Natural killer cell (primary cell): ENCODE measurements at places on chromosomes 2 and 18.

DNA sequence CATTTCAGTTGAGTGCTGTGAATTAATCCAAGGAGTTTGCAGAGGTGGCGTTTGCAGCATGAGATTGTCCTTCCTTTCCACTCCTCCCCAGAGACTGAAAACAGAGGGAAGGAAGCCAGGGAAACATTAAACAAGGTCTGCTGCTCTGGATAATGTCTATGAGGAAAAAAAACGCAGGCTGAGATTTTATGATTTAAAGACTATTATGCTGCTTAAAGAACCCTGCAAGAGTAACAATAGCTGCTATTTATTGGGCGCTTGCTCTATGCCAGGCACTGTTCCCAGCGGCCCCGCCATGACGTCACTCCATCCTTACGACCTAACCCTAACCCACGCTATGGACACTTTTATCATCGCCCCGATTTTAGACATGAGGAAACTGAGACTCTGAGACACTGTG, 222.4 kb downstream of the BCL2 start:
- peaks cover 44% of the 10 kb centered on the region for H3K4me1 ChIP-seq
- no peak overlapping the region for H3K27ac ChIP-seq
- DNase-seq = no peak
- no peak overlapping the region for H3K4me3 ChIP-seq
- no peaks in the 10 kb centered on the region for H3K27me3 ChIP-seq

DNA sequence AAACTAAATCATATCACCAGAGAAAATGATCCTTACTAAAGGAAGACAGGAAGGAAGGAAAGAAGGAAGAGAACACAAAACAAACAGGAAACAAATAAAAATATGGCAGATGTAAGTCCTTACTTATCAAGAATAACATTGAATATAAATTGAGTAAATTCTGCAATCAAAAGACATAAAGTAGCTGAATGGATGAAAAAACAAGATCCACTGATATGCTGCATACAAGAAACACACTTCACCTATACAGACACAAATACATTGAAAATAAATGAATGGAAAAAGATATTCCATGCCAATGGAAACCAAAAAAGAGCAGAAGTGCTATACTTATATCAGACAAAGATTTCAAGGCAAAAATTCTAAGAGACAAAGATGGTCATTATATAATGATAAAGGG, 18.0 kb upstream of the SRD5A2 start:
- H3K27me3 ChIP-seq = no peaks in the 10 kb centered on the region
- H3K36me3 ChIP-seq = no peaks in the 10 kb centered on the region
- no peak overlapping the region for H3K4me3 ChIP-seq
- no peak for DNase-seq
- H3K4me1 ChIP-seq = no peaks in the 10 kb centered on the region
- H3K27ac ChIP-seq = no peak overlapping the region

GRCh38 chr2:220432645-220433044, 805.2 kb downstream of the SLC4A3 start:
- DNase-seq = no peak
- H3K4me1 ChIP-seq = no peaks in the 10 kb centered on the region
- no peaks in the 10 kb centered on the region for H3K36me3 ChIP-seq
- no peak overlapping the region for H3K27ac ChIP-seq

GRCh38 chr18:5538544-5538943, 5.3 kb downstream of the EPB41L3 start:
- no peak overlapping the region for H3K4me3 ChIP-seq
- no peaks in the 10 kb centered on the region for H3K36me3 ChIP-seq
- H3K27me3 ChIP-seq = no peaks in the 10 kb centered on the region
- no peak for DNase-seq

DNA sequence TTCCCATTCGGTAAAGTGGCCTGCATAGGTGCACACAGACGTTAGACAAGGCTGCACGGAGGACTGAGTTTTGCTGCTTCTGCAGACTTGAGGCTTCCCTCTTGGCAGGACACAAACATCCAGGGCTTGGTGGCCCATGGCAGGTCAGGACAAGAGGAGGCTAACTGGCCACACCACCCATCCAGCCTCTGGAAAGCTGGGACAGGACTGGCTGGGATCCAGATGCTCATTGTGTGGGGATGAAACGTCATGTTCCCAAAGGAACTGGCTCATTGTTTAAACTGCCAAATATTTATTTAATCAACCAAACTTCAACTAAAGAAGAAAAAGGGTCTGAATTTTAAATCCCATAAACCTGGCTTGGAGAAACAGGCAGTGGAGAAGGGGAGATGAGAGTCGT, 239.1 kb upstream of the EPAS1 start:
- H3K36me3 ChIP-seq = no peaks in the 10 kb centered on the region
- H3K4me1 ChIP-seq = no peaks in the 10 kb centered on the region
- no peak overlapping the region for H3K4me3 ChIP-seq
- H3K27me3 ChIP-seq = no peaks in the 10 kb centered on the region
- no peak overlapping the region for H3K27ac ChIP-seq

GRCh38 chr2:65156041-65156440, 26.1 kb upstream of the RAB1A start:
- no peak for DNase-seq
- no peaks in the 10 kb centered on the region for H3K36me3 ChIP-seq
- no peaks in the 10 kb centered on the region for H3K4me1 ChIP-seq
- H3K4me3 ChIP-seq = no peak overlapping the region
- H3K27ac ChIP-seq = no peak overlapping the region
- no peaks in the 10 kb centered on the region for H3K27me3 ChIP-seq

DNA sequence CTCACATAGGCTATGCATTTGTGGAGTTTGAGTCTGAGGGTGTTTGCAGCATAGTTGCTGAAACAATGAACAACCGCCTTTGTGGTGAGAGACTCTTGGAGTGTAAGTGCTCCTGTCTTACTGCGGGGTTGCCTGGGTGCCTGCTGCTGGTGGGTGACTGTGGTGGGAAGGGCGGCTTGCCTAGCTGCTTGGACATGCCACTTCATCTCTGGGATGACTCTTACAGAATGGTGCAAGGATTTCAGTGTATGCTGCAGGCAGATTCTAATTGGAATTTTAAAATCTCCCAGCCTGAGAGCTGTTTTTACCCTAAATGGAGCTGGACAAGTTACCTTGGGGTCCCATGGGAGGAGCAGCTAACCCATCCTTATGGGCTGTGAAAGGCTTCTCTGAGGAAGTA, 50.1 kb downstream of the CYP27C1 start:
- no peaks in the 10 kb centered on the region for H3K36me3 ChIP-seq
- no peak overlapping the region for H3K27ac ChIP-seq
- no peak overlapping the region for H3K4me3 ChIP-seq
- peaks cover 5% of the 10 kb centered on the region for H3K4me1 ChIP-seq

DNA sequence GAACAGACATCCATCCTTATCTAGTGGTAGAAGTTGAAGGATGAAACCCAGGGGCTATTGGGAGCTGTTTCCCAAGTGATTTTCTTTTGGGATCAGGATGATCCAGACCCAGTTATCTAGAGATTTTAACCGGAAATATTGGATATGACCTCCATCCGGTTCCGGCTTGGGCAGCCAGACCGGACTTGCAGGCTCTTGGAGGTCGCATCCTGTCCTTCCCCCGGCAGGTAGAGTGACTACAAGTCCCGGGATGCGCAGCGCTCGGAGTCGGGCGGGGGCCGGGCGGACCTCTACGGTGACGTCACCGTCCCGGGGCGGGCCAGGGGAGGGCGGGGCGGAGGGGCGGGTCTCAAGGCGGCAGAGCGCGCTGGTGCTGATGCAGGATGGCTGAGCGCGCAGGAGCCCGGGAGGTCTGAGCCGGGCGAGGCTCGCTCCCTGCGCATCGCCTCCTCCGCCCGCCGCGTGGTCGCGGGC, at the start of gene KIF5C:
Gene KIF5C (plus strand): TSS at position 360 of the 474 bp plus-strand sequence. CDS start 391 bp downstream, outside the sequence.
- H3K36me3 ChIP-seq = no peaks in the 10 kb centered on the region
- peaks cover 25% of the 10 kb centered on the region for H3K27me3 ChIP-seq
- peaks cover 22% of the 10 kb centered on the region for H3K4me1 ChIP-seq
- H3K27ac ChIP-seq = no peak within 1 kb of the TSS

DNA sequence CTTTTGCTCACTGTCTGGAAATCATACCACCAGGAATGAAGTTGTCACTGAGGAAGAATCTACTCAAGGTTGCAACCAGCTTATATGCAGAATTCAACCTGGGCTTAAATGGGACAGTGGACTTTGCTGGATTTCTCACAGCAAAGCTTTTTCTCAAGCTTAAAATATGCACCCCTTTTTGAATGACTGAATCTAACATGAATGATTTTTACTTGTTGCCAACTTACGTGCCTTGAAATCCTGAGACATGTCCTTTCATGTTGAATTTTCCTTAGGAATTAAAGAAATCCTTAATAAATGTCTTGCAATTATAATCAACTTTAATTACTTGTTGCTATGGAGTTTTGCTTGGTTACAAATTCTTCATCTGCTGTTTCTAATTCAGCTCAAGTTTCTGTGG, 57.4 kb downstream of the SPP2 start:
- no peaks in the 10 kb centered on the region for H3K27me3 ChIP-seq
- DNase-seq = no peak
- no peak overlapping the region for H3K4me3 ChIP-seq
- no peaks in the 10 kb centered on the region for H3K4me1 ChIP-seq

DNA sequence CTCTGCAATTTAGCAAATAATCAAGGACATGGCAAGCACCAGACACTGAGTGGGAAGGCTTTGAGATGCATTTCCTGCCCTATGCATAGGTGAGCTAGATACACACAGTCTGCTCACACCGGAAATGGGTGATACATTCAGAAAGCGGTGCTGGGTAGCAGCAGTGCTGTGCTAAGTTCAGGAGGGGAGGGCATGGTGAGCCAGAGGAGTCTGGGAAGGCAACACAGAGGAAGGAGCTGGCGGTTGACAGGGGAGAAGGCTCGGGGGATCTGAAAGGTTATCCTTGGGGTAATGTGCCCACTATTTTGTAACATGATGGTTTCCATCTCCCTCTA, 57.4 kb upstream of the EPAS1 start:
- H3K4me1 ChIP-seq = peaks cover 10% of the 10 kb centered on the region
- H3K27me3 ChIP-seq = no peaks in the 10 kb centered on the region
- H3K4me3 ChIP-seq = no peak overlapping the region
- H3K36me3 ChIP-seq = no peaks in the 10 kb centered on the region

DNA sequence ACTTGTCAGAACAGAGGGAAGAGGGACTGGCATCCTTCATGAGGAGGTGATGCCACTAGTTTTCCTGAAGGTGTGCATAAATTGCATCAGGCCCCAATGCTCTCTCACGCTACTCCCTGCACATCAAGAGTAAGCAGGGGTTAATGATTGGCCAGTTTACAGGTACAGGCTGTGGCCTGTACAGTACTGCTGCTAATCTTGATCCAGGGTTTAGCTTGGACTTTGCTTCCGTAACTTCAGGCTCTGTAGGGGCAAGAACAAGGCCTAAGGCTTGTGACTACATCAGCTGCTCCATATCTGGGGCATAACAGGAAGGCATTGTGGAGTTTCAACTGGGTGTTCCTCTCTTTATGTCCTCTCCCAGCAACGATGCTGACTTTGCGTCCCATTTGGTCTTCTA, 96.8 kb upstream of the FZD7 start:
- H3K27me3 ChIP-seq = no peaks in the 10 kb centered on the region
- no peak for DNase-seq
- no peaks in the 10 kb centered on the region for H3K4me1 ChIP-seq
- no peaks in the 10 kb centered on the region for H3K36me3 ChIP-seq

GRCh38 chr18:61579581-61579980, 246.4 kb downstream of the CDH20 start:
- peaks cover 7% of the 10 kb centered on the region for H3K4me1 ChIP-seq
- no peaks in the 10 kb centered on the region for H3K36me3 ChIP-seq
- H3K27ac ChIP-seq = no peak overlapping the region
- DNase-seq = no peak

GRCh38 chr2:59288771-59289170, 1047.6 kb upstream of the FANCL start:
- H3K4me1 ChIP-seq = no peaks in the 10 kb centered on the region
- no peak overlapping the region for H3K4me3 ChIP-seq
- H3K27ac ChIP-seq = no peak overlapping the region

- no peaks in the 10 kb centered on the region for H3K36me3 ChIP-seq
- no peak overlapping the region for H3K4me3 ChIP-seq
- peaks cover 3% of the 10 kb centered on the region for H3K4me1 ChIP-seq
- no peak overlapping the region for H3K27ac ChIP-seq
- no peaks in the 10 kb centered on the region for H3K27me3 ChIP-seq
These were observed 314.2 kb upstream of the MYT1L start for GRCh38 chr2:2645162-2645855.

- H3K4me1 ChIP-seq = peaks cover 4% of the 10 kb centered on the region
- no peaks in the 10 kb centered on the region for H3K36me3 ChIP-seq
- DNase-seq = no peak
- peaks cover 3% of the 10 kb centered on the region for H3K27me3 ChIP-seq
- no peak overlapping the region for H3K4me3 ChIP-seq
- H3K27ac ChIP-seq = no peak overlapping the region
These were observed 32.9 kb downstream of the KCNK3 start for GRCh38 chr2:26725521-26725820.

GRCh38 chr2:211329421-211329820, 773.0 kb downstream of the CPS1 start:
- H3K27ac ChIP-seq = no peak overlapping the region
- H3K36me3 ChIP-seq = no peaks in the 10 kb centered on the region
- no peak for DNase-seq
- H3K27me3 ChIP-seq = no peaks in the 10 kb centered on the region

GRCh38 chr18:5058768-5059695, 138.0 kb downstream of the AKAIN1 start:
- no peak for DNase-seq
- H3K4me1 ChIP-seq = peaks cover 10% of the 10 kb centered on the region
- H3K27me3 ChIP-seq = no peaks in the 10 kb centered on the region

GRCh38 chr2:45843136-45843535, 191.7 kb downstream of the PRKCE start:
- H3K4me3 ChIP-seq = no peak overlapping the region
- no peak overlapping the region for H3K27ac ChIP-seq
- H3K36me3 ChIP-seq = no peaks in the 10 kb centered on the region
- DNase-seq = no peak

GRCh38 chr2:147468963-147469362, 375.9 kb upstream of the ACVR2A start:
- no peaks in the 10 kb centered on the region for H3K27me3 ChIP-seq
- H3K27ac ChIP-seq = no peak overlapping the region
- no peak overlapping the region for H3K4me3 ChIP-seq
- H3K4me1 ChIP-seq = no peaks in the 10 kb centered on the region

- no peaks in the 10 kb centered on the region for H3K36me3 ChIP-seq
- H3K4me3 ChIP-seq = no peak overlapping the region
- no peak overlapping the region for H3K27ac ChIP-seq
- H3K4me1 ChIP-seq = no peaks in the 10 kb centered on the region
- H3K27me3 ChIP-seq = no peaks in the 10 kb centered on the region
- no peak for DNase-seq
These were observed 277.2 kb upstream of the HS6ST1 start for GRCh38 chr2:128595763-128596395.

- H3K27me3 ChIP-seq = no peaks in the 10 kb centered on the region
- no peaks in the 10 kb centered on the region for H3K4me1 ChIP-seq
- no peak overlapping the region for H3K27ac ChIP-seq
- no peaks in the 10 kb centered on the region for H3K36me3 ChIP-seq
- DNase-seq = no peak
- no peak overlapping the region for H3K4me3 ChIP-seq
These were observed 282.0 kb upstream of the RND3 start for GRCh38 chr2:150769421-150769820.
